ENCODE measurements at places on chromosomes 12 and 14.
A peak's percentile ranks its signal among the peaks of the same experiment; 100 is the strongest.

- DNase-seq, result no peak
Observed at GRCh38 chr14:74155749-74156148, 71.0 kb downstream of the LIN52 start.

DNA sequence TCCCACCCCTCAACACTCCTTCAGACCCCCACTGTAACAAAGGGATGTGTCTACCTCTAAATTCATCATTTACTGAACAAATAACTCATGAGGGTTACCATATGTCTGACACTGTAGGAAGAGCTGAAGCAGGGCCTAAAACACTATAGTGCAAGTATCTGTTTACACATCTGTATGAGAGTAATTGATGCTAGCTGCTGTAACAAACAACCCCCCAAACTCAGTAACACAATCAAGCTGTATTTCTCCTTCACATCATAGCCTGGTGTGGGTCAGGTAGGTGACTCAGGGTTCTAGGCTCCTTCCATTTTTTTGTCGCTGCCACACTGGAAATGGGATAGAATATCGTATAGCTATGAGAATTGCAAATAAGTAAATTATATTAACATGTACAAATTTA lies 65.0 kb downstream of the KICS2 start:
- no peak for DNase-seq

- no peak for DNase-seq
Observed at GRCh38 chr14:25570483-25570882, 520.5 kb upstream of the STXBP6 start.

DNA sequence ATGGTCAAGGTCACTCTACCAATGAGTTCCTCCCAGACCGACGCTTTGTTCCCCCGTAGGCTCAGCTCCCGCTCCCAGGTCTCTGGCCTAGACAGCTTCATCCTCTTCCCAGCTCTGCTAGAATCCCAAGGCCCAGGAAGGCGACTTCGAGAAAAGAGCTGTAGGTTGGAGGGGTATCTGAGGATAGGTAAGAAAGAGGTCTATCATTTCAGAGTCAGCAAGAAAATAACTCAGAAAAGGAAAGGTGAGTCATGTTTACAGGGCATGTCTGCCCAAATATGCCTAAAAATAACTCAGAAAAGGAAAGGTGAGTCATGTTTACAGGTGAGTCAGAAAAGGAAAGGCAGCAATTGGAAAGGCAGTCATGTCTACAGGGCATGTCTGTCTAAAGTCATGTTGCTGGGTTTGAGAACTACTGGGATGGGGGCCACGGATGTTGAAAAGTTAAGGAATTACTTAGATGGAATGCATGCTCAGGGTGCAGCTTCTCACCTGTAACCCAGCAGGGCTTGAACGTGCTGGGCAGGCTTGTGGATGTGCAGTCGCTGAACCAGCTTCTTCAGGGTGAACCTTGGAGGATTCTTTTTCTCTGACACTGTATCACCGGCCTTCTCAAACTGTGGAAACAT lies 12.2 kb downstream of the TEP1 start:
- peak; percentile 38 for DNase-seq

DNA sequence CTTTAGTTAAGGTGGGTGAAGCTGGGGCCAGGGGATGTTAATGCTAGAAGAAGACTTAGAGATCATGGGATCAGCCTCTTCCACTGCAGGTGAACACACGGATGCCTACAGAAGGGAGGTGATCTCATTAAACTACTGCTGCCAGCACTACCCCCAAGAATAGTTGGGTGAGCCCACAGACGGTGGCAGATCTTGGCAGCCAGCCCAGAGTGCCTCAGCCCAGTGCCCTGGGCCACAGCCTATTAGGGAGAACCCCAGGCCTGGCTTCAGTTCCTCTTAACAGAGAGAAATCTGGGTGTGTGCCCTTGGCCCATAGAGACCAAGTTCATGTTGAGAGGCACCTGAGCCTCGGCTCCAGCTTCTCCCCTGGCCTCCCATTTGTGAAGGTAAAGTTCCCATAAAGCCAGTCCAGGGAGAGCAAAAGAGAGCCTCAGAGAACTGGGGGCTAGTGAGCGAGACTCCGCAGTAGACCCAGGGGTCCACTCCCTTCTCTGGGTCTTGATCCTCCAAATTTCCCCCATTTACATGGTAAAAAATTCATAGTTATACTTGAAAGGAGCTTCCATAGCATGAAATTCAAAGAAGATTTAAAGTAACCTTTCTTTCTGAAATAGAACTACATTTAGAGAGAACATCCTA lies 125.0 kb upstream of the CCND2 start:
- peak; percentile 60 for DNase-seq

DNA sequence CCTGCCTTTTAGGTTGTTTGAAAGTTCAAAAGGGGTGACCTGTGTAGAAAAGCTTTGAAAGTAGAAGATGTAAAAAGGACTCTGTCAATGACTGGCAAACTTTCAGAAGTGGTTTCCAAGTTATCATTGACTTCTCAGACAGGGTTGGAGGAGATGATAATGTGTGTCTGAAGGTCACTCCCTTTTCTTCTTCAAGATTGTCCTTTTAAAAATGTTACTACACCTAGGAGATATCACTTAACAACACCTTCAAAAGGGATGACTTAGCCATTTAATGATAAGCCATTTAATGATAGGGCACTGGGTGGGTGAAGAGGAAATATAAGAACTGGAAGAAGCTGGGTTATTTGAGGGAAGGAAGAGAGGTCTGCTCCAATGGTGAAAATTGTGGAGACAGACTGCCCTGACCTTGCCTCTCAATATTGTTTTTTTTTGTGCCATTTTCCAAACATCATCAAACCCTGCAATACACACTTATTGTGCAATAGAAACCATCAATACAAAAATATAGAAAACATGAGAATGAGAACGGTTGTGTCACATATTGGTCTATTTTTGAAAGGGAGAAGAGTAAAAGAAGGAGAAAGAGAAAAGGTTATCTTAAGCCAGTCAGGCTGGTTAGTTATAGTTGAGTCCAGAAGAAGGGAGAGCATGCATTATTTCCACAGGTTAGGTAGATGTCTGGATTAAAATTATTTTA lies 38.8 kb downstream of the BEST3 start:
- no peak for DNase-seq

DNA sequence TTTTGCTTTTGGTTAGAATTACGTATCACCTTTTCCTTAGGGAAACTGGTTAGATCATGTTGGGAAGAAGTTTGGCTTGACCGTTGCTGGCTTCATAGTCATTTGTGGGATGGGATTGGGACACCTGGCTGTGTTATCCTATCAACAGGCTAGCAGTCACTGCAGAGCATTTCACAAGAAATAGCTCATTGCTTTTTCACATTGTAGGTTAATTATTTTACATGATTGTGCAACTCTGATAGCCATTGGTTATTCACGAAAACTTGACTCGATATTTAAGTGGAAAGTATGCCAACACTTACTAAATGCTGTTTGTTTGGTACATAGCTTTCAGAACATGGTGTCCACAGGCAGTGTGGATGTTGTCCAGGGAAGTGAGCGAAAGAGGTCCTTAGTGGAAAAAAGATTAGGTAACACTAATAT lies 89.4 kb downstream of the NKX2-1 start:
- no peak for DNase-seq

DNA sequence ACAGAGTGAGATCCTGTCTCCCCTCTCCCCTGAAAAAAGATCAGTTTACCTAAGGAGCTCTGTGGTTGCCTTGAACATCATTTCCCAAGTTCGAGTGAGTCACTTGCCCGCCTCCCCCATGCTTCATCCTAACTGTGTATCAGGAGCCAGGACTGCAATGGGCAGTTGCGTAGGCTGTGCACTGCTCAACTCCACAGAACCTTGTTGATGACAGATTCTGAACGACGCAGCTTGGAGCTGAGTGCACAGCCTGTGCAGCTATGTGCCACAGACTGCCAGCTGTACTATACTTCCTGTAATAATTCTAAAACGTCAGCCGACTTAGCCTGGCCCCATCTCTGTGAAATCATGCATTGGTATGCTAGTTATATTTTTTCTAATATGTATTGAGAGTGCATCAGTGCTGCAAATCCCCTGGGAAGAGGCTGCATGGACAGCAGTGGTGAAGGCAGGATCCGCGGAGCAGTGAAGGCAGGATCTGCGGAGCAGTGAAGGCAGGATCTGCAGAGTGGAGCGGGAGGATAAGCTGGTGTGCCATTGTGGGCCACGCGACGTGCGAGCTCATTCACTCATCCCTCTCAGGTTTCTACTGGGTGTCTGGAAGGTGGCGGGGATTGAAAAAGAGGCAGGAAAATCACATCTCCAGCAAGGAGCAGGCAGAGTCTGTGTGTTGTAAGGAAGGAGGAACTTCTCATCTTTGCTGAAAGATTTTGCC lies 80.8 kb downstream of the GALNT9 start:
- no peak for DNase-seq

- DNase-seq, result no peak
Observed at GRCh38 chr14:102185360-102185759, 45.7 kb downstream of the WDR20 start.

DNA sequence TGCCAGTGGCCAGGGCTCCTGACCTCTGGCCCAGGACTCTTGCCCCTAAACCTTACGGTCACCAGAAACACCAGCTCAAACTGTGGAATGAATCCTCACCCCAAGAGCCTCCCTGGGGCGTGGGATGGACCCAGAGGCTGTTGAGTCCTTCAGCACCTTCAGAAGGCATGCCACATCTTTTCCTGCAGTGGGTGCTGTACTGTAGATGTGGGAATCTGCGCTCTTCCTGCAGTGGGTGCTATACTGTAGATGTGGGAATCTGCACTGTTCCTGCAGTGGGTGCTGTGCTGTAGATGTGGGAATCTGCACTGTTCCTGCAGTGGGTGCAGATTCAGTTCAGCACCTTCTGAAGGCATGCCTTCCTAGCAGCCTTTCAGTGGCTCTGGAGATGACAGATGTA lies 1.2 kb downstream of the KRT82 start:
- no peak for DNase-seq

- DNase-seq, result peak; percentile 79
Observed at GRCh38 chr12:47741340-47741703, 16.0 kb upstream of the ENDOU start.

GRCh38 chr12:1801303-1801975 lies 18.9 kb upstream of the LRTM2 start:
- DNase-seq, result no peak

DNA sequence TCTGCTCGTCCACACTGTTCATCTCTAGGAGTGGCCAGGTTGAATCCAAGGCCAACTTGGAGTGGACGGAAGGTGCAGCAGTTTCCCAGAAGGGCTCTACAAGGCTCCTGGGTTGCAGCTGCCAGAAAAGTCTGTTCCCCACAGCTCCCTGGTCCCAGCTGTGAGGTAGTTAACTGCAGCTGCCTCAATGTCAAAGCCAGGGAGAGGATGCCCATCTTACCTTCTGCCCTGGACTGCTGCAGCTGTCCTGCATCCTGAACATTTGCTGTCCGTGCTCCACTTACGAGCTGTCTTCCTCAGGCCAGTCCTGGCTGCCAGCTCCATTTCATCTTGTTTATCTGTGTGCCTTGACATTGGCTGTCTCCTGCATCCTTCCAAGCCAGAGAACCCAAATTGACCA lies 227.3 kb downstream of the SLC41A2 start:
- DNase-seq, result no peak

- DNase-seq, result no peak
Observed at GRCh38 chr14:21049271-21049673, 7.1 kb downstream of the RNASE7 start.

DNA sequence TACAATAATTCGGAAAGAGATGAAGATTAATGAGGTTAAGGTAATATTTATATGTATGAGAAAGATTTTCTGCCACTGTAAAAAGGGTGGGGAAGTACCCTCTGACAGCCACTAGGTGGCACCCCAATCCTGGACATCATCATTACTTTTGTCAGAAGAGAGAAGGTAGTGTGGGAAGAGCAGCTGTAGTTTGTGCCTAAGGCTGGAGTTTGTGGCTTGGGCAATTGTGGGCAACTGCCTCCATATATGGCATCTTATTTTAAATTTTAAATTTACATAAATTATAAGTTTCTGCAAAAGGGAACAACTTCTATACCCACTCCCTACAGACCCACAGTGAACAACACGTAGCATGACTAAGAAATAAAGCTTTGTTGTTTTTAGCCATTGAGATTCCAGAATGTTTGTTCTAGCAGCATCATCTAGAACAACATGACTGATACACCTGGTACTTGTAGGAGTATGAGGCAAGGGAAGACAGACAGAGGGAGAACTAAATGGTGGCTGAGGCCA lies 34.4 kb upstream of the SYCP3 start:
- peak; percentile 70 for DNase-seq

- DNase-seq, result no peak
Observed at GRCh38 chr12:13091832-13092231, 11.6 kb downstream of the GSG1 start.

GRCh38 chr14:69066396-69067171 lies 86.3 kb downstream of the DCAF5 start:
- DNase-seq, result no peak

GRCh38 chr12:113400362-113400761 lies 3.3 kb downstream of the SDS start:
- DNase-seq, result no peak

GRCh38 chr12:98754095-98754494 lies 109.0 kb downstream of the APAF1 start:
- DNase-seq, result no peak

GRCh38 chr14:57383125-57383745 lies 7.2 kb upstream of the NAA30 start:
- DNase-seq, result no peak

DNA sequence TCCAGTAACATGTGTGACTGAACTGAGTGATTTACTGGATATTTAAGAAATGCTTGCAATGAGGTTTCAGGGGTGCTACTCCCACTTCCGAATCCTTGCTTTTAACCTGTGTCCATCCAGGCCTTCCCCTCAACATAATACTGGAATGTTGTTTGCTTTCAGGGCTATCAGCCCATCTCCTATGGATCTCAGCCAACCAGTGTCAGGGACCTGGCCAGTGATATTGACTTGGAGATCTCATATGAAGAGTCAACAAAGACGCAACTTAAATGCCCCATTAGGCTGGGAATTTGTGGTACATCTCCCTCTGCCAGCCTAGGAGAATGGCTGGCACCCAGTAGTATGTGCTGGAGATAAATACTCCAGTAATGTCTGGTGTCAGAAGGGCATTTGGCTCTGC lies 889 bp upstream of the IFT43 start:
- no peak for DNase-seq

DNA sequence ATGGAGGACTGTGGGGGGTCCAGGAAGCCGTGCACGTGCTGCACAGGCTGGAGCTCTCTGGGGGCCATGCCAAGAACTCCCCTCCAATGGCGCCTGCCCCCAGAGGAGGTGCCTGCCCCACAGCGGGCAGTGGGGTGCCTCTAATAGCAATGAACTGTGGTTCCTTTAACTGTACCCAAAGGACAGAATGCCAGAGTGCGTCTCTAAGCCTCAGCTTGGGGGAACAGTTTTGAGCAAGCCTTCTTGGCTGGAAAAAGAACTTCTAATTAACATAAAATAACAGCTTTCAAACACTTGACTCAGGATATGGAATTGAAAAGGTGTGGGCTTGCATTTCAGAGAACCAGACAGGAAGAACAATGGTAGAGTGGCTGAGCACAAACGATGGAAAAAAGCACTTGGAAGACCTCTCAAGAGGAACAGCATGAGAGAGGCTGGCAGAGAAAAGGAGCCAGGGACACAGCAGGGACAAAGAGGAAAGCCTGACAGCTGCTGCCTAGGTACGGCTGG lies 195.6 kb downstream of the TTC7B start:
- DNase-seq, result no peak

GRCh38 chr14:54314365-54315104 lies 82.3 kb upstream of the CDKN3 start:
- DNase-seq, result no peak
